Stimulated activated CD4-positive, alpha-beta T cell treated with anti-CD3 and anti-CD28 coated beads, TNF-alpha, amount 100 ng/mL, for 4 hours (primary cell): ENCODE measurements at places on chromosomes 12 and 14.

DNA sequence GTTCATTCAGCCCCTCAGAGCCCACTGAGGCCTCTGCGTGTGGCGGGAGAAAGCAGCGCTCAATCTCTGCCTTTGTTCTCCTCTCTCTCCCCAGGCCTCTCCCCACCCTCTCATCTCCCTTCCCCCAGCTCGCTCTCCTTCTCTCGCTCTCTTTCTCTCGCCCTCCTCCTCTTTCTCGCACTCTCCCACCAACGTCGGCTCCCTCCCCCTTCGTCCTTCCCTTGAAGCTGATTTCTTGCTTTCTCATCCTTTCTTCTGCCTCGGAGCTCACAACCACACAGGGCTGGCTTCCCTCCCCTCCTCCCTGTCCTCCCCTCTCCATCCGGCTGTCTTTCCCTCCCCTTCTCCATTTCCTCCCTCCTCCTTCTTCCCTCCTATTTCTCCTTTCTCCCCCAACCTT lies 96.4 kb downstream of the LRRC74A start:
- DNase-seq: no peak

GRCh38 chr12:130644566-130644965 lies 71.5 kb downstream of the RIMBP2 start:
- DNase-seq: no peak

DNA sequence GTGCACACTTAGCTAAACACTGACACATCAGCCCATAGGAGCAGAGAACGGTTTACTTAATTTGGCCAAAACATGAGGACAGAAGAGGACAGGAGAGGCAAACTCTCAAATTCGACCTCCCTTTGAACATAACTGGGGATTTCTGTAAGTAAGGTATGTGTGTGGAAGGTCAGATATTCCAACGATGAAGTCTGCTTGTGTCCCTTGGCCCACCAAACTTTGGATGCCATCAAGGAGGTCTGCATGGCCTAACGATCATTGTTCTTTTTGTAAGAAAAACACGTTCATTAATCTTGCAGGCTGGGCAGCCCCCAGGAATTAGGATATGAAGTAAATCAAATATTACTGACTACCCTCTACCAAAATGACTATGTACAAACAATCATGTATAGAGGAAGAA lies 908.5 kb upstream of the ATXN7L3B start:
- no peak for DNase-seq

GRCh38 chr12:69329669-69330428 lies 18.3 kb upstream of the LYZ start:
- DNase-seq: no peak

DNA sequence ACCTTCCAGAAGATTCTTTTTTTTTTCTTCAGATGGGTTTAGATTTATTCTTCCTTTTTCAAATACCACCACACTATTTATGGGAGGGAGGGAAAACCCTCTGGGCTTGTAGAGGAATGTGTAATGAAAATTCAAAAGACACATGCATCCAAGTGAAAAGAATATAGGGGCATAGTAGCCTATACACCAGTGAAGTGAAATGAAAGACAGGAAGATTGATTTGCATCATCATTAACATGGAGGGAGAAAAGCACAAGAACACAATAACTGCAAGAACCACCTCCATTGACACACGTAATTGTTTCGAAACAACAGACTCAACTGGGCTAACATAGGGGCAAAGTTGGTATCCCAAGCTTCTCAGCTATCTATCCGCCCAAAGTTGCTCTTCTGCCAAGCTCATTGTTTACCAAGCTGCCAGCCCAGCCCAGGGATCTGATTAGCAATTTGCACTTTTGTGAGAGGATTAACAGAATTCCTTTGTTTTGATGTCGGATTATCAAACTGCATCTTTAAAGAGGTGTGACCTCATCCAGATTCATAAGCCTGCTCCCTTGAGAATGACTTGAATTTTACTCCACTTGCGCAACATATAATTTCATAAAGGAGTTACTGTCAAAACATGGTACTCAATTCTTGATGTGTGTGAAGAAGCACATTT lies 430.5 kb upstream of the SOX5 start:
- no peak for DNase-seq

DNA sequence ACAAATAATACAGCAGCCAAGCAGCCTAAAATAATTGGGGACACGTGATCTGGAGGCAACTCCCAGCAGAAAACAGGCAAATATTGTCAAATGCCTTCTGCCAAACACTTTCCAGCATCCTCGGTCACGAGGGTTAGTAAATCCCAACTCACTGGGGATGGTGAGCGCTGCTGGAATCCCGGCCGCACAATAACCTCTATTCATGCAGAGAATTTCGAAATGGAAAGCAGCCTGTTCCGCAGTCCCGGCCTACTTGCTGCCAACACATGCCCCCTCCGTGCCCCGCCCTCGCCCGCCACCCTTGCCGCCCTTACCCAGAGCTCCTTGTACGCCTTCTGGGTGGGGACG lies 62.2 kb downstream of the RFX4 start:
- DNase-seq: no peak

DNA sequence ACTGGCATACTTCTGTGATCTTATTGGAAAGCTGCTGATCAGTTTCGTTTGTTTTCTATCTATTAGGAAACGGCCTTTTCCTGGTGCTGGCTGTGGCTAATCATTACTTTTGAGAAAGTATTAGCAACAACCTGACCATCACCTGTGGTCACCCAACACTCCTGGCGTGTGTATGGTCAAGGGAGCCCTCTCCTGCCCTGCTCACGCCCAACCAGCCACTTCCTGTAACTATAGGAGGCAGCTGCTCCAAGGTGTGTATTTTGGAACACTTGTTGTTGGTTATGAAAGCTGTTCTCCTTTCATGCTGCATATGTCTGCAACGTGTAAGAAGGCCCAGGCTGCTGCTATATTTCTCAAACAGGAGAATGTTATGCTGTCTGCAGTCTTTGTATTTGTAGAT lies 1582.8 kb downstream of the AACS start:
- DNase-seq: no peak

GRCh38 chr12:120167529-120168095 lies 26.9 kb downstream of the GCN1 start:
- DNase-seq: no peak

GRCh38 chr12:87930627-87931026 lies 98.6 kb downstream of the C12orf50 start:
- no peak for DNase-seq

DNA sequence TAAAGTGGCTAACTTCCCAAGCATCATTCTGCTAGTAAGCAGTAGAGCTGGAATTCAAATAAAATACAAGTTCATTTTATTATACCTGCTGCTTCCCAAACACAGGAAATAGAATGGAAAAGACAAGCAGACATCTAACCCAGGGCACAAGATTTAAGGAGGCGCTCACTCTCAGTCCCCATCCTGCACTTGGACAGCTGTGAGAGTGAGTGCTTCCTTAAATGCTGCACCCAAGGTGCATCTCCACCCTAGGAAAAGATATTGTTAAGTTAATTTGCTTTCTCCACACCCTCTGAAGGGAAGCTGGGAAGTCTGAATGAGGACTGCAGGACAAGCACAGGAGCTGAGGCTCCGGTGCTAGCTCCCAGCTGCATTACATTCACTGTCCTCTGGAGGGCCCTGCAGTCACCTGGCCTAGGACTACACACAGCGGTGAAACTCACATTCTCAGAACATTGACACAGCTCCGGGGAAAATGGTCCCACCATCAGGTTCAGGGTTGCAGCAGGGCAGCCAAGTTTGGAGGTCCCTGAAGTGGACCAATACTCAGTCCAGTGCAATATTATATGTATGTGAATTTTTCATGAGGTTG lies 14.2 kb downstream of the HEBP1 start:
- no peak for DNase-seq

DNA sequence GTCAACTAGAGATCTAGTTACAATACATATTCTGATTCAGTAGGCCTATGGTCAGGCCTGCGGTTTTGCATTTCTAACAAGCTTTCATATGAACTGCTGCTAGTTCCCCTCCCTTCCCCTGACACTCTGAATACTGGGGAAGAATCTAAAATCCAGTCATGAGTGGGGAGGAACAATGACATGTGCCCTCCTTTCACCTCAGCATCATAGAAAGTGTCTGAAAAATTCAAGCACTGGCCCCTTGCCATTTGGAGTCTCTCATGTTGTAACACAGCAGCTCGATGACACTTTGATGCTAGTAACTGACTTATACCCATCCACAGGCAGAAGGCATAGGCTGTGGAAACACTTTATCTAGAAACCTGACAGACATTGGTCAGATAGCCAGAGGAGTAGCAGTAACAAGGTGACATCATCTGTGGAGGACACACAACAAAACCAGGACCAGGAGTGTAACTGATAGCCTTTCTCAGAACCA lies 161.9 kb upstream of the RASSF8 start:
- DNase-seq: no peak

- DNase-seq: no peak
These were observed 185.3 kb downstream of the KIF26A start for GRCh38 chr14:104323551-104324175.

DNA sequence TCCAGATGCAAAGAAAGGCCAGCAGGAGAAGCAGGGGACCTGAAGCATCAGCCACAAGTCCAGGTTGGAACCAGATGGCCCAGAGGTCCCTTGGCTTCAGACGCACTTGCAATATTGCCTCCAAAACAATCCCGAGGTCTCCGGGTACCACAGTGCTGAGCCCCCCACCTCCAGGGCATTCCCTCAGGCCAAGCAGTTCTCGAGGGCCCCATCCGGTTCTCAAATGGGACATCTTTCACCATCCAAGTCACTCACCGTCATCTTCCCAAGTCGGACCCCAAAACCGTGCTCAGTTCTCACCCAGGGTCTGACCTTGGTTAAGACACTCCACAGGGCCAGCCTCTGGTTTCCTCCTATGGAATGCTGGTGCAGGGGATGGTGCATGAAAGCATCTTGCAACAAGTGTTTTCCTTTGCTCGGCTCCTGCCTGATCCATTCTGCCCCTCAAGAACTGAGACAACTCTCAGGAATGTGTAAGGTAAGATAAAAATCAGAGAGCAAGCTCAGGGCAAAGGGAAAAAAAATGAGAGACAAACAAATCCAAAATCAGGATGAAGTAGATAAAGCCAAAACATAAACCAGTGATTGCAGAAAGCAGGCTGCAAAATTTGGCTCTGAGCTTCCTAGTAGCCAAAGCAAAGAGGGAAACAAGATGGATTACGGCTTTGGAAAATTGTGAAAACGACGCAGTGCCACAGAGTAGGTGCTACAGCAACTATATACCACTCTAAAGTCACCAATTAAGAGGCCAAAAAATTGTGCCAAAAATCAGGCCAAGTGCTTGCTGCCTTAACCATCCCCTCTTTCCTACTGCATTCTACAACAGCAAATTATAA lies 8.0 kb downstream of the NCOR2 start:
- no peak for DNase-seq

- DNase-seq: no peak
These were observed 11.4 kb downstream of the NOPCHAP1 start for GRCh38 chr12:104997541-104997940.

DNA sequence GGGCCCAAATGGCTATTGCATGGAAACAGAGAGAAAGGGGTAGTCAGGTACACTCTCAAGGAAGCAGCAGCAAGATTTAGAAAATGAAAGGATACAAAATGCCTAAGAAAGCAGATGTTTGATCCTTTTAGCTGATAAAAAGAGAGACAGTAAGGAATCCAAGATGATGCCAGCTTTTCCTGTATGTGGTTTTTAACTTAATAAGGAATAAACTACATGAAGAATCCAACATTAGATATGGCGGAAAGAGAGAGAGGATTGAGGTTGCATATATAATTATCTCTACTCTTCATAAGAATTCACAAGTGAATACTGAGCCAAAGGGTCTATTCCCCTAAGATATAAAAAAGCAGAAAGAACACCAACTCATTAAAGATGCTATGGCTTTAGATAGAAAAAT lies 11.6 kb downstream of the TMED10 start:
- no peak for DNase-seq

- DNase-seq: no peak
These were observed 53.8 kb upstream of the USP44 start for GRCh38 chr12:95605087-95605486.

GRCh38 chr14:90179357-90179756 lies 77.0 kb upstream of the PSMC1 start:
- no peak for DNase-seq

GRCh38 chr14:22231018-22231417 lies 358.0 kb downstream of the DAD1 start:
- DNase-seq: no peak

- DNase-seq: no peak
These were observed 1092.8 kb downstream of the TMTC2 start for GRCh38 chr12:83779526-83779925.

DNA sequence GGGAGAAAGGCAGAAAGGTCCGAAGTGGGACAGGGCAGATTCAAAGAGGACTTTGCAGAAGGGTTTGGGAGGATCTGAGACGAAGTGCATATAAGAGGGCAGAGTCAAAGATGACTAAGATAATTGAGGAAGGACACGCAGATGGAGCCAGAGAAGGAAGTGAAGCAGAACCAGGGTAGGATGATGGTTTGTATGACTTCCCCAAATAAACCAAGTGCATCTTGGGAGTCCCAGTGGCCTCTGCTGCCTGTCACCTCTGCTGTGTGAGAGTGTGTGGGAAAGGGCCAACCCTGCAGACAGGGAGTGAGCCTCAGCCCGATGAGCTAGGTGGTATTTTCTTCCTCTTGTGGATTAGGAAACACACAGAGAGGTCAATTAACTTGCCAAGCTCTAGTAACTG lies 36.8 kb downstream of the FLVCR2 start:
- no peak for DNase-seq

GRCh38 chr12:105334582-105334981 lies 4.1 kb downstream of the C12orf75 start:
- DNase-seq: no peak

- no peak for DNase-seq
These were observed 121.4 kb downstream of the EFCAB11 start for GRCh38 chr14:89833120-89833532.

DNA sequence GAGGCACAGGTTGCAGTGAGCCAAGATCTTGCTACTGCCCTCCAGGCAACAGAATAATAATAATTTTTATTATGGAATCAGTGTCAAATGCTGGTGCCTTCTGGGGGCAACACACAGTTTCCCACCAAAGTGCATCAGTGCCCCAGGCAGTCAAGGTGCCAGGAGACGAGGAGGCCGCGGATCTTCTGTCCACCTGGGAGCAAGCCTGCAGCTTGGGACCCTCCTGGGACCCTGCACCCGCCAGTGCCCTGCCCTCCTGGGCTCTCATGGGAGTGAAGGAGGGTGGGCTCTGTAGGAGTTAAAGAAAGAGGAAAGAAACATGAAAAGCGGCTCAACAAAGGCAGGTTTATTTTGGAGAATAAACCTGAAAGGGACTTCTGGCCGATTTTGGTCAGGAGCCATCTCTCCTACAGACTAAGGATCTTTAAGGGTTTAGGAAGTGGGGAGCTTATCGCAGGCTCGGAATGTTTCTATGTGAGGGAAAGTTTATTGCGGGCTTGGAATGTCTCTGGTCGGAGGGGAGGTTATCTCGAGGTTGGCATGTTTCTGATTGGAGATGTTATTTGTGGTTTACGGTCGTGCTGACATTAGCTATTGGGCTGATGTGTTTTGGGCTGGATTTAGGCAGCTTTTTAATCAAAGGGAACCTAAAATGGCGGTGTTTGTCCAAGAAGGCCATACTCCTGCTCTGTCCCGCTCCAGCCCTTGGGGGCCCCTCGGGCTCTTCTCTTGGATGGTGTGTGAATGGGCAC lies 1.1 kb upstream of the ASPG start:
- no peak for DNase-seq

- DNase-seq: no peak
These were observed 118.2 kb upstream of the KITLG start for GRCh38 chr12:88698471-88698870.
